ENCODE measurements at places on chromosomes 11 and 22. TPM values are rescaled to one million over a fixed set of nuclear protein-coding genes. Genes with fewer than 3 reads are reported as not detected.

GRCh38 chr22:46354993-46355305 lies 19.4 kb downstream of the TRMU start:
- no peak for DNase-seq

DNA sequence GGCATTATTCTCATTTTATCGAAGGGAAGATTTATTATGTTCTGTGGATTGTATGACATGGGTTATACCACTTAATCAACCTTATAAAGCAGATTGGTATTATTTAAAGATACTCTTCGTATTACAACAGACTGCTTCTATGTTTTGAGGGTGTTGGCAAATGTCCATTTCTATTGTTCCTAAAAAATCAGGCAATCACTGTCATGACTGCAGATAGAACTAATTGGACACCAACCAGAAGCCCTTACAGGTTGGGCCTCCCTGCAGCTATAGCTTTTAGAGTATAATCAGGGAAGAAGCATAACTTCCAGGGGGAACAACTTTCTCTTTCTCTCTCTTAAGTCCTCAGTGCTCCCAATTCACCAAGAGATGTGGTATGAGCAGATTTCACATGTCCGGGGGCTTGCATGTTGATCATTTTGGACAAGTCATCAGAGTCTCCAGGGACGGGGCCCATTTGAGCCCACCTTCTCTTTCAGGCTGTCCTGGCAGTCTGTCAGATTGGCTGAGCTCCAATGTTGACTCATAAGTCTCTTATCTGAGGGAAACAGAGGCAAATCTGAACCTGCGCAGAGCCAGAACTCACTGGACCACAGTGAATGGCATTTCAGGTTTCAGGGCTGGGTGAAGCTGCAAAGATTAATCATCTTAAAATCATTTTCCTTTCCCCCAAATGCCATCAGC lies 264.0 kb upstream of the CCDC90B start:
- DNase-seq: no peak

Gene HOATZ
- not detected for total RNA-seq

- DNase-seq: no peak
Observed at GRCh38 chr22:39089928-39090327, 7.1 kb upstream of the APOBEC3H start.

Gene TRPC6
- total RNA-seq: not detected
